ENCODE measurements at places on chromosomes 1 and 21. TPM values are rescaled to one million over a fixed set of nuclear protein-coding genes. Genes with fewer than 3 reads are reported as not detected.

DNA sequence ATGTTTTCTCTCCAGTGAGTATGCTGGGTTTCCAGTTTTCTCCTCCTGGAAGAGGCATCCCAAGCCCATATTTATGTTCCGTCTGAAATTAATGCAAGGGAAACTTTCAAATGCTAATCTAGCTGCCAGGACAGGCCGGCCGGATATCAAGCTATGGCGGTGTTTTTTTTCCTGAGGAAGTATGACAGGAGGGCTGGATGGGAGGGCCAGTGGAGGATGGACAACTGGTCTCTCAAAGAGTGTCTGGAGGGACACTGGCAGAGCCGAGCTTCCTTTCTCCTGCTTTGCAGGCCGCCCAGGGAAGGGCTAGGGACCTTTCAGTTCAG, 212.7 kb downstream of the TRABD2B start:
- H3K4me1 ChIP-seq, result no peaks in the 10 kb centered on the region
- H3K4me3 ChIP-seq, result no peak overlapping the region
- DNase-seq, result no peak
- H3K27me3 ChIP-seq, result peaks cover 5% of the 10 kb centered on the region
- no peak overlapping the region for H3K27ac ChIP-seq

MOV10 gene
- 72.8 TPM for total RNA-seq

MASP2 gene
- total RNA-seq, result not detected

GRCh38 chr1:174788981-174789380, 210.8 kb upstream of the CACYBP start:
- H3K4me1 ChIP-seq, result peaks cover 57% of the 10 kb centered on the region

ZNF692 gene
- total RNA-seq, result 24.3 TPM

GRCh38 chr1:117631359-117632160, 25.7 kb downstream of the TENT5C start:
- H3K36me3 ChIP-seq, result no peaks in the 10 kb centered on the region
- no peak overlapping the region for H3K27ac ChIP-seq

DNA sequence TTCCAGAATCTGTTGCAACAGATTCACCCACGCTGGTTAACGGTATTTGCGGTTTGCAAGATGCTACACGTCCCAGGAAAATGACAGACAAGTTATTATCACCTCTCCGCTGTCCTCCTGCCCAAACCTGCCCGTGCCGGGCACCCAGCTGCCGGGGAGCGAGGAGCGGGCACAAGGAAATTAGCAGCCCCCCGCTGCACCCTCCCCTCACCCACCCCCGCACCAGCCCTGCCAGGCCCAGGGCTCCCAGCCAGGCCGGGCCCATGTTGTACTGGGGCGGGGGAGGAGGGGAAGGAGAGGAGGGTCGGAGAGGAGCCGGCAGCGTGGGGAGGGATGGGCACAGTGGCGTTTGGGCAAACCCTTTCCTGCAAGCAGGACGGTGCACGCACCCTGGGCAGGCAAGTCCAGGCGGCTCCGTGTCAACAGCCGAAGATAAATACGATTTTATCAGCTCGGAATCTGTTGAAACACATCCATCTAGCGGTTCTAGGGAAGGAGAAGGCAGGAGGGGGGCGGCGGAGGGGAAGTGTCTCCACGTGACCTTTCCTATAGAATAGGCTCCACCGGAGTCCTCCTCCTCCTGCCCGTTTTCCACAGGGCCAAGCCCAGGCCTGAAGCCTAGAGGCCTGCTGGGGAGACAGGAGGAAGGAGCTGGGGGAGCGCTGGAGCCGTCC, 35.1 kb upstream of the CCDC27 start:
- H3K36me3 ChIP-seq, result no peaks in the 10 kb centered on the region
- DNase-seq, result no peak
- H3K4me3 ChIP-seq, result no peak overlapping the region
- peaks cover 13% of the 10 kb centered on the region for H3K27me3 ChIP-seq
- H3K27ac ChIP-seq, result no peak overlapping the region
- H3K4me1 ChIP-seq, result no peaks in the 10 kb centered on the region

HRNR gene
- not detected for total RNA-seq
